ENCODE measurements at places on chromosomes 12 and 14.
A peak's percentile ranks its signal among the peaks of the same experiment; 100 is the strongest.

DNA sequence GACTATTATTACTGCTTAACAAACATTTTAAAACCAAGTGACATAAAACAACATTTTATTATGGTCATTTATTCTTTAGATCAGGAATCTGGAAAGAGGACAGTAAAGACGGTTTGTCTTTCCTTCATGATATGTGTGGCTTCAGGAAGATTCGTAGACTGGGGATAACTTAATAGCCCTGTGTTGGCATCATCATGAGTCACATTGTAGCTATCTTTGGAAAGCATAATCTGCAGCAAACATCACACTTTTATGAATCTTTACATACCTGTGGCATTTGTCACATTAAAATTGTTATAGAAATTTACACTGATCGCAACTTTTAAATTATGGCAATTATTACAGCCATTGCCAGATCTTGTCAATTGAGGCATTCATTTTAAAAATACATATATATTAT lies 397.1 kb downstream of the NOVA1 start:
- DNase-seq = no peak

GRCh38 chr12:105978686-105979085 lies 160.1 kb downstream of the NUAK1 start:
- DNase-seq = no peak

- no peak for DNase-seq
These were observed 827.6 kb downstream of the C12orf50 start for GRCh38 chr12:87201598-87201997.

- DNase-seq = peak; percentile 75
These were observed 25.6 kb downstream of the CALCOCO1 start for GRCh38 chr12:53701518-53702264.

GRCh38 chr14:22814941-22815713 lies at the start of gene SLC7A7:
Gene SLC7A7, minus strand, starts transcription at chr14:22815435. Its CDS starts 2,037 bp downstream, at chr14:22813398.
- DNase-seq = no peak

DNA sequence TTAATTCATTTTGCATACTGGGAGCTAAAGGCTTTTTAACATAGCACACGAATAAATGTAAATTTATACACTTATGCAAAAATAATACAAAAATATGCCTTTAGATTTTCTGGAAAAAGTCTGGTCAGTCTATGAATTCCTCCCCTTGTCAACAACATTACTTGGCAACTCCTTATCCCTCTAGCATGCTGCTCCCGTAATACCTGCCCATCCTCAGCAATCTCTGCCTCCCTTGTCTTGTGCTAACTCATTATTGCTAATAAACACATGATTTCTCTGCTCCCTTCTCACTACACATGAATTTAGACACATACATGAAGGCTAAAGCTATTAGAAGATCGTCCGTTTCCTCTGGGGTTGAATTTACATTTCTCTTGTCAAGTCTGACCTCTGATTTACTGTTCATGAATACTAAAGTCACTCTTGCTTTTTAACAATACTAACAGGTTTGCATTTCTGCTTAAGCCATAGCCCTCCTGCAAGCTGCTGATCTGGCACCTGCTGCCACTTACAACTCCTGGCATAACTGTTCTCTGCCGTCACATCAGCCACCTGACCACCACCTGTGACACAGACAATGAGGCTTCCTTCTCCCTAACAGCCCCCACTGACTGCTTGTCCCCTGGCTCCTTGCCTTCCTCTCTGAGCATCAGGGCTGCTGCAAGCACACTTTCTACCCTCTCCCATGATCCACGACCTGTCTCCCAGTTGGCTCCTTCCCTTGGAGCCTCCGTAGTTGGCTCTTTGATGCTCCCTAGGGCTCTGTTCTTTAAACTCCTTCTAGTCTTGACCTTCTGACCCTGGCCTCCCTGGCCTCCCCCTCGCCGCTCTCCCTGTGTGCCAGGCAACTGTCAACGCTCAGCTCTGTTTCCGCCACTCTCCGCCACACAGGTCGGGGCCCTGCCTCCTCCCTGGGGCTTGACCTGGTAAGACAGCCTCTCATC lies 177.6 kb downstream of the CALM1 start:
- no peak for DNase-seq

DNA sequence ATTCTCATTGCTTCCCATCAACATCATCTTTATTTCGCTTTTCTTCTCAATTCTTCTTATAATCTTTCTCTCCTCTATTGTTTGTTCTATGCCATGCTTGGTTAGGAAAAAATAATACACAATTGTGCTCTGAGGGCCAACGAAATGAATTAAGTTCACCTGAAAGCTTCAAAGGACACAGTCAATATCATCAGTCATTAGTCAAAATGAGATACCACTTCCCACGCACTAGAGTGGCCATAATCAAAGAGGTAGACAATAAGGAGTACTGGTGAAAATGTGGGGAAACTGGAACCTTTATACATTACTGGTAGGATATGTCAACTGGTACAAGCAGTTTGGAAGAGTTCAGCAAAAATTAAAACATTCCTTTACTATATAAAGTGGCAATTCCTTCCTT lies 91.5 kb downstream of the TMTC1 start:
- no peak for DNase-seq

GRCh38 chr14:23407516-23408306 lies at the start of gene MYH6:
Gene MYH6, minus strand, starts transcription at chr14:23408273. Its CDS starts 1,050 bp downstream, at chr14:23407223.
- DNase-seq = no peak

DNA sequence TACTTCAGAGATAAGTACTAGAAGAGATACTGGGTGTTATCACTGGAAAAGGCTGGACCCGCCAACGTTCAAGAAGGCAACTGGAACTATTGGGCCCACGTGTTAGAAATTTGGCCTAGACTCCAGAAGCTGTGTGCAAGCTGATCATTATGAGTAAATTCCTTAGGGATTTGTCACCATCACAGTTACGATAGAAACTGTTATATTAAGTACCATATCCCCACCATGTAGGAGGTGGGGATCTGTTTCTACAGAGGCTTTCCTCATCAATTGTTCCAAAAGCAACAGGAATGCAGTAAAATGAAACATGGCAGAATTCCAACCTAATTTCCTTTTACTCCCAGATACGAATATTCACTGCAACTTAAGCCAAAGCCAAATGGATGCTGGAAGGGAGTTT lies 170.7 kb downstream of the NOVA1 start:
- DNase-seq = no peak

GRCh38 chr12:53219956-53220693 lies 11.9 kb downstream of the RARG start:
- DNase-seq = peak; percentile 78

DNA sequence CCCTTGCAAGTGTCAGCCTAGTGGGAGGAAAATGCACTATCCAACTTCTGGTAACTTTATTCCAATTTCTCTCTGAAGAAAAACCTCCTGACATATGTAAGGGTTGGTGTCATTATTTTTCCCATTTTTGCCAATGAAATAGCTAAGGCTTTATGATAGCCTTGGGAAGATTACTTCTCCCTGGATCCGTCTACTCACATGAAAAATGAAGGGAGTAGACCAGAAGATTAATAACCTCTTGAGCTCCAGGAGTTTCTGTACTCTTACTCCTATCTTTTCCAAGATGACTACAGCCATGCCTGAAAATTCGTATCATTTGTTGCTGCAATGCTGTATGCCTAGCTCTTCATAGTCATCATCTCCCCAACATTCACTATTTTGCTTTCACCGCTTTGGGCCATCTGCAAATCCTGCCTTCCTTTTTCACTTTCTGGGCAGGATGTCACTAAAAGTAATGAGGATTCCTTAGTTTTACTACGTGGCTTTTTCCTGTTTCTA lies 18.8 kb downstream of the TC2N start:
- DNase-seq = no peak

DNA sequence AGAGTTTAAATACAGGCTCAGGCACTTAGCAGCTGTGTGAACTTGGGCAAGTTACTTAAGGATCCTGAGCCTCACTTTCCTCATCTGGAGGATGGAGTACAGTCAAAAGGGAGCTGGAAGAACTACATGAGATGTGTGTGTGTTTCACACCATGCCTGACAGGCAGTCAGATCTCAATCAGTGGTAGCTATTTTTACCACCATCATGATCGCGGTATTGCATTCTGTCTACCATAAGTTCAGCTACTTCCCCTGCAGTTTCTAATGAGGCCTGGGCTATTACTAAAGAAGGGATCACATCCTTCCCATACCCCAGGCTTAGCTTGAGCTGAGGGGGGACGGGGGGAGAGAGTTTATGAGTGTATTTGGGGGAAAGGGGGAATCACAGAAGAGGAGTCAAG lies 7.0 kb downstream of the AQP6 start:
- DNase-seq = no peak

DNA sequence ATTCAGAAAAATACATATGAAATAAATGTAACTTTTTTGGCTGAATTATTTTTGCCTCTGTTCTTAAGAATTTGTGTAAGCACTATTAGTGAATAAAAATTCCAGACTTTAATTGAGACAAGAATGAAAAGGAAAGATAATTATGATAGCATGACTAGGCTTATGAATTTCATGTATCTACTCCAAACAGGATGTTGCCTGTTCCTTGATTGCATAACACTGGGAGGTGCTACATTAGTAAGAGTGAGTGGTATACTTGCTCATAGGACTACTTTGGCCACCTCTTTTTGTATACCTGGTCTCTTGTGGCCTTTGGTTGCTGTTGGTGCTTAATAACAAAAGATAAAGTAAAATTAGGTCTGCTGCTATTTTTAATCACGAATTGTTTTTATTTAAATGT lies 112.8 kb downstream of the NAV3 start:
- no peak for DNase-seq

DNA sequence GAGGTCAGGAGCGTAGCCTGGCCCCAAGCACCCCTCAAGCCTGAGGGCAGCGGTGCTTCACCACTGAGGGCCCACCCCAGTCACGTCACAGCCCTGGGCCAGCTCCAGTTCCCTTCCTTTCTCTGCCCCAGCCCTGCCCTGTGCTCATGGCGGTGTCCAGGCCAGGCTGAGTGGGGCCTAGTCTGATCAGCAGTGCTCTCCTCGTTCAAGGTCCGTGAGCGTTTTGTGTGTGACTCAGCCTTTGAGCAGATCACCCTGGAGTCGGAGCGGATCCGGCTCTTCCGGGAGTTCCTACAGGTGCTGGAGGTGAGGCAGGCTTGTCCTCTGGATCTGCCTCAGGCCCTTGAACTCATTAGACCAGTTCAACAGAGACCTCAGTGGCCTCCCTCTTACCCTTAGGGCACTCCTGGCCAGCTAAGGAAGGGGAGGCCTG lies 19.0 kb downstream of the PRPF40B start:
- no peak for DNase-seq

DNA sequence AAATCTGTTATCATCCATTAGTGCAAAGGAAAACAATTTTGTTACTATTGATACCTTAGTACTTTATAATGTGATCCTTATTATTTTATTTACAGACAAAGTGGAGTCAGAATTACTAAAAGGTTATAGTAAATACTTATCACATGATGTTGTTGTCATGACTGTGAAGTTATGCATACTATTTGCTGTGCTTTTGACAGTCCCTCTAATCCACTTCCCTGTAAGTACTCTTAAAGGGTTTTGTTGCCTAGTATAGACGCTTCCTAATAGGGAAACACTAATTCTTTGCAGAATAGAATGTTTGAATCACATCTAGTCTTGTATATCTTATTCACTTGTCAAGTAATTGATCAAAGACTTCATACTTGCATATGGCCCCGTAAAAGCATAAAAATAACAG lies 69.4 kb downstream of the SLC38A6 start:
- no peak for DNase-seq

- no peak for DNase-seq
These were observed 150.3 kb downstream of the CEP83 start for GRCh38 chr12:94309373-94309772.

DNA sequence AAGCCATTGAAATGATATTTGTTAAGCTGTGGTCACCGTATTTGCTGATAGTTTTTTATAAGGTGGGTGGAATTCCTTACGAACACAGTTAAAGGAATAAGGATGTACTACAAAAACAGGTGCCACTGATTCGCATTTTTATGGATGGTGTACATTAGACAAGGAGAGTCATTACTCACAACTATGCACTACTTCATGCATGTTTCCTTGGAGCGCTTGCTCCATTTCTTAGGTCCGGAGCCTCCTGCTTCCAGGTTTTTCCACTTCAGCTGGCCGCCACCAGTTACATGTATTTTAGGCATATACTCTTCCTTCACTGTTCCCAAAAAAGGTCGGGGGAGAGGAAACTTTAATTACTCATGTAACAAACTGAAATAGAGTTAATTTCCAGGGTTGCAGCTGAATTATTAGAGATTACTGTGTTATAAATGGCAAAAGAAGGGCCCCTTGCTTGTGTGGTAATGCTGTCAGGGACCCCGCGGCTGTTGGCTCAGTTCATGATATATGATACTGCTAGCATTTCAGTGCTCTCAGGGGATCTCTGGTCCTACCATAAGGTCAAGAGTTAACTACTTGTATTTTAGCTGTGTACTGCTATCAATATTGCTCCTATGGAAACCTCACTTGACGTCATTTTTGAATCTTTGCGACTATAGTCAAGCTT lies 454.7 kb downstream of the NPAS3 start:
- no peak for DNase-seq

DNA sequence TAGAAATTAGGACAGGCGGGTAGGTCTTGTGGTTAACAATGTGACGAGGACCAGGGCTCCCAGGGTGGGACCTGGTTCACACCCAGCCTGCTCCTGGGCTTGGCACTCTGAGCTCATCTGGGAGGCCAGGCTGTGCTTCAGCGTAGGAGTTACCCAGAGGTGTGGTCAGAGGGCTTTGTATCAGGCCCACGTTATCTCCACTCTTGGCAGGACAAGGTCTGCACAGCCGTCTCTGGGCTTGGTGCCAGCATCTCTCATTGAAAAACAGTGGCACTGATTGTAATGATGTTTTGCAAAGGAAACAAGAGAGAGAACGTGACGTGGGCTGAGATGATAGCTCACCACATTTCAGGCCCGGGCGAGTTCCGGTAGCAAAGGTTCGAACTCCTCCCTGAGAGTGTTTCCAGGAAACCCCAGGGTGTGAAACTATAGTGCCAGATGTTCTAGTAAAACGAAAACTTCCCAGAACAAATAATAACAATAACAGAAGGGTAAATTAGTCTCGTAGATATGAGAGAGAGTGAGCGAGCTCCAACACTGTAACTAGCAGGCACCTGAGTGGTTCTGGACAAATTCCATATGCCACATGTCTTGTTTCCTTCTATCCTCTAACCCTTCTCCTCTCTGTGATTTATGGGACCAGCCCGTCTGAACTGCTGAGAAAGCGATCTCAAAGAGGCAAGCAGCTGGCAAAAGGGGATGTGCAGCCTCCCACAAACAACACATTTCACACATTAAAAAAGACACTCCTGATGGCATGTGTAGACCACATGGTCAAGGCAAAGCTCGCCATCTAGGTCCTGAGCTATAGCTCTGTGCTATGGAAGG lies 227.3 kb downstream of the KTN1 start:
- DNase-seq = peak; percentile 83

GRCh38 chr14:32934073-32934880 lies 4.4 kb upstream of the NPAS3 start:
- DNase-seq = no peak

DNA sequence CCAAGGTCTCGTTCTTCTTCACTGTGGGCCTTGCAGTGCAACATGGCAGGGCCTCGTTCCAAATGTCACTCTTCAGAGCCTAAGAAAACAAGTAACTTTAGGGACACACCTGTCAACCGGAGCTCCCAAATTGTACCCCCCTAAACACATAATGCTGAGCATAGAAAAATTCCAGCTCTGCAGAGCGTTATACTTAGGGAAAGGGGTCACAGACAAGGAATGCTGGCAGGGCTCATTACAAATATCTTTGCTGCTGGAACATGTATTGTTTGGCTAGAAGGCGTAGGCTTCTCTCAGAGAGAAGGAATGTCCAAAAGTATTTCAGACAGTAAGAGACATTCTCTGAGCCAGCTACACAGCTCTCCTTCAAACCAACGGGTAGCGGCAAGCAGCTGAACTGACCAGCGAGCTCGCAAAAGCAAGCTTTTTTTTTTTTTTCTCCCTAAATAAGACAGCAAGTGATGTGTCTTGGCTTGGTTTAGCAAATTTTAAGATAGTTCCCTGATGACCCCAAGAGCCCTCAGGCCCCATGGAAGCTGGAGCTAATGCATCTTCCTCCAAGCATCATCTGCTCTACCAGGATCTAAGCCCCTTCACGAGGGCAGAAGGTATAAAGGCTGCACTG lies 24.5 kb downstream of the SSH1 start:
- no peak for DNase-seq

Measured in CD4-positive, alpha-beta T cell treated with Interleukin-15 for 4 hours (primary cell).